ENCODE measurements at places on chromosomes 5 and 9. TPM values are rescaled to one million over a fixed set of nuclear protein-coding genes. Genes with fewer than 3 reads are reported as not detected.

The ADAMTSL2 gene
- 2.2 TPM for total RNA-seq

The IRX1 gene
- total RNA-seq: 0.85 TPM

The IFNA13 gene
- not detected for total RNA-seq

The HRCT1 gene
- total RNA-seq: 0.42 TPM

The SPATA31D4 gene
- not detected for total RNA-seq

The AHRR gene
- 6.7 TPM for total RNA-seq

The SMIM23 gene
- total RNA-seq: not detected

The C5orf34 gene
- total RNA-seq: 9.7 TPM

The GPR150 gene
- not detected for total RNA-seq

The LRRC70 gene
- 18.1 TPM for total RNA-seq

The ELAVL2 gene
- 14.8 TPM for total RNA-seq

The TXNDC8 gene
- not detected for total RNA-seq

The PCDHGC5 gene
- 3.7 TPM for total RNA-seq

The GDF9 gene
- 0.26 TPM for total RNA-seq

The CAMK2A gene
- 1.8 TPM for total RNA-seq

The DMRT3 gene
- total RNA-seq: not detected

The RBM22 gene
- 31.1 TPM for total RNA-seq

The FGD3 gene
- 7.4 TPM for total RNA-seq

The CCDC192 gene
- total RNA-seq: not detected

The TAS2R1 gene
- not detected for total RNA-seq

The SPATA31A6 gene
- not detected for total RNA-seq

The PLAA gene
- 28.2 TPM for total RNA-seq

The SLC4A9 gene
- 0.11 TPM for total RNA-seq

The TMEM252 gene
- not detected for total RNA-seq

The PCDHGA11 gene
- 12.5 TPM for total RNA-seq

The TMEM174 gene
- not detected for total RNA-seq

The PHF19 gene
- 36.6 TPM for total RNA-seq

The PRSS3 gene
- total RNA-seq: not detected

The THBS4 gene
- 3.9 TPM for total RNA-seq

The DEPDC1B gene
- 8.4 TPM for total RNA-seq

The CEL gene
- total RNA-seq: 0.95 TPM

The CCL27 gene
- not detected for total RNA-seq

The GRM6 gene
- total RNA-seq: not detected

The GLDC gene
- 0.74 TPM for total RNA-seq

The ENTREP1 gene
- 11.6 TPM for total RNA-seq

The C5orf52 gene
- total RNA-seq: not detected

The TBC1D2 gene
- 4.4 TPM for total RNA-seq

The HAVCR2 gene
- total RNA-seq: 8.7 TPM

The GOLPH3 gene
- total RNA-seq: 73.1 TPM

The HSDL2 gene
- total RNA-seq: 63.5 TPM

The ADAMTS16 gene
- 13.5 TPM for total RNA-seq

The IL3 gene
- total RNA-seq: not detected

The CCNJL gene
- total RNA-seq: 4.7 TPM

The TMEFF1 gene
- total RNA-seq: 2.0 TPM

The EGFLAM gene
- total RNA-seq: 17.4 TPM

The MSX2 gene
- total RNA-seq: 11.3 TPM
